ENCODE measurements at places on chromosomes 13 and 19.

DNA sequence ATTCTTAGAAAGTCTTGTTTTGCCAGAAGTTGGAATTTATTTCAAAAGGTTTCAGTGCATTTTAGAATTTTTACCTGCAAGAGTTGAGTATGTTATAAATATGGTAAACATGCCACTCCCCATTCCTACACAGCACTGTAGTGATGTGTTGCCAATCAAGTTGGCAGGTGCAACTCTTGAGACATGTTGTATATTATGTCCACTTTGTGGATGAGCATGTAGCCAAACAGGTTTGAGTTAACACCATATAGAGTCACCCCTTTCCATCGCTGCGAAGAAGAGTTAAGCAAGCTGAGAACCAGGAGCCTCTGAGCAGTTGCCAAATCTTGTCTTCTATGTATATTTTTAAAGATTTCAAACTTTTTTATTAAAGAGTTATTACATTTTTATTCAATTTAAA lies 359.8 kb downstream of the LMO7 start:
- no peak for DNase-seq

DNA sequence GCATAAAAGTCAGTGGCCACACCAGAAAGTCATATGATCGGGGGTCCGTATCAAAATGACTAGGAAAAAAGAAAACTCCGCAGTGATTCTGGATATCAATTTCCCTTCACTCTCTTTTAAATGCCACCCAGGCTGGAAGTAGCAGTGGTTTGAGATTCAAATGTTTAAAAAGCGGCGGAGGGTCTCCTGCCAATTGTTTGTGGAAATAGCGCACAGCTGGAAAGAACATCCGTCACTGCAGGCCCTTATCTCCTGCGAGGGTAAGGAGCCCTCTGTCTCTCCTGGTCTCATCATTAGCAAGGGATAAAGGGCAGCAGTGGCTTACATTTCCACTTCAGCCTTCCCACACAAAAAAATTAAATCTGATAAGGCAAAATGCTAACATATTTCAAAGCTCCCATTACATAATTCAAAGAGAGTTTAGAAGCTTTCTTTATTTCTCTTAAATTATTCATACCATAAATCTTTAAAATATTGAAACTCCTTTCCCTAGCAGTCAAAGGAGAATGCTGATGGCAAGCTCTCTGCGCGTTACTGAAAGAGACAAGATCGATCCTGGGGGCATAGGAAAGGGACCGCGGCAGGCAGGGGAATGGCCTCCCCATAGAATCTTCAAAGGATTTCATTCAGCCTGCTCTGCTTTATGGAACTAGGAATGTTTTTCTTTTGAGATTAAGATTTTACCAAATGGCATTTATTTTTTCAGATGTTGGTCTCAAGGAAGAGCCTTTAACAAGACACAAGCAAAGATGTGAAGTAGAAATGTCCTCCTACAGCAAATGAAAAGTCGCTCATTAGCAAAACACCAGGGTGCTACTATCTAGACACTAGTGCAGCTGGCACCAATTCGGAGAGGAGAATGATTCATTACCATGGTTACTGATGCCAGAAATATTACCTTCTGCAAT lies 35.0 kb downstream of the AMER2 start:
- DNase-seq = no peak

GRCh38 chr19:3656747-3657394 lies 30.3 kb upstream of the CACTIN start:
- no peak for DNase-seq

GRCh38 chr13:48126944-48127830 lies 32.3 kb upstream of the MED4 start:
- no peak for DNase-seq

GRCh38 chr13:110209950-110210603 lies 96.9 kb downstream of the COL4A1 start:
- DNase-seq = no peak

DNA sequence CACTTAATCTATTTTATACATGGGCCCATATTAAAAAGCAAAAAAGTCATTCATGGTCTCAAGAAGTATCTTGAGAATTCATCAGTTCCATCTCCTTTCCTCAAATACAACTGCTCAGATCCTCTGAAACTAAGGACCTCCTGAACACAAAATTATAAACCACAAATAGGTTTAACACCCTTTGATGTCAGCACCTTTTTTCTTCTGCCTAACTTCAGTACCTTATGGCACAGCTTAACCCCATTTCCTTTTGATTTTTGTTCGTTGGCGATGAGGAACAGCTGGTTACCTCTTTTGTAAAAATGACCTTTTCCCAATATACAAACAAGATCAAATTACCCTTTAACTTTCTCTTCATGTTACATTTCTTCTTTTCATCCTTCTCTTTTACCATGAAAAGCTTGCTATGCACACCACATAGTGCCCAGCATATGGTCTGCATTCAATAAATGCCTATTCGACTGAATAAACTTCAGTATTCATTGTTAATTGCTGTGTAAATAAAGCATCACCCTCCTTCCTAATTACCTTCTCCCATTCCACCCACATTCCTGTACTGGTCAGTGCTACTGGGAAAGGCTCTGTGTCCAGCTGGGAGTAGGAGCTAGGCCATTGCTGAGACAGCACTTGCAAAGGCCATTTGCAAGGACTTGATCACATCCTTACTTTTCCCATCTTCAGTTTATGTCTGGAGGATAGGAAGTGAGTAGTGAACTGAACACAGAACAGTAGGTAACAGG lies 317.9 kb downstream of the SHISA2 start:
- DNase-seq = no peak

DNA sequence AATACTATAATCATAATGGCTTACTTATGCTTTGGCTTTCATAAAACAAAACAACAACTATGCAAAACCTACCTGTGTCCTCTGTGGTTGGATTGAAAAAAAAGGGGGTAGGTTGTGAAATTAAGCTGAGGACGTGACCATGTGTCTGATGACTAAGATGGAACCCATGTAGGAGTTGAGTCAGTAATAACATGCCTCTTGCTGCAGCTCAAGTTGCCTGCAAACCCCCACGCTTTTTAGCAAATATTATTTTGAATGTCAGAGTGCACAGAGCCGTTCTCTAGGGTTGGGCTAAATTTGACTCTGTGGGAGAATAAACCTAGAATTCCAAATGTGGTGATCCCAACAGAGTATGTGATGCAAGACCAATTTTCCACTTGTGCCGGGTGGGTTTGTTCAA lies 209.3 kb downstream of the KCNRG start:
- DNase-seq = no peak

DNA sequence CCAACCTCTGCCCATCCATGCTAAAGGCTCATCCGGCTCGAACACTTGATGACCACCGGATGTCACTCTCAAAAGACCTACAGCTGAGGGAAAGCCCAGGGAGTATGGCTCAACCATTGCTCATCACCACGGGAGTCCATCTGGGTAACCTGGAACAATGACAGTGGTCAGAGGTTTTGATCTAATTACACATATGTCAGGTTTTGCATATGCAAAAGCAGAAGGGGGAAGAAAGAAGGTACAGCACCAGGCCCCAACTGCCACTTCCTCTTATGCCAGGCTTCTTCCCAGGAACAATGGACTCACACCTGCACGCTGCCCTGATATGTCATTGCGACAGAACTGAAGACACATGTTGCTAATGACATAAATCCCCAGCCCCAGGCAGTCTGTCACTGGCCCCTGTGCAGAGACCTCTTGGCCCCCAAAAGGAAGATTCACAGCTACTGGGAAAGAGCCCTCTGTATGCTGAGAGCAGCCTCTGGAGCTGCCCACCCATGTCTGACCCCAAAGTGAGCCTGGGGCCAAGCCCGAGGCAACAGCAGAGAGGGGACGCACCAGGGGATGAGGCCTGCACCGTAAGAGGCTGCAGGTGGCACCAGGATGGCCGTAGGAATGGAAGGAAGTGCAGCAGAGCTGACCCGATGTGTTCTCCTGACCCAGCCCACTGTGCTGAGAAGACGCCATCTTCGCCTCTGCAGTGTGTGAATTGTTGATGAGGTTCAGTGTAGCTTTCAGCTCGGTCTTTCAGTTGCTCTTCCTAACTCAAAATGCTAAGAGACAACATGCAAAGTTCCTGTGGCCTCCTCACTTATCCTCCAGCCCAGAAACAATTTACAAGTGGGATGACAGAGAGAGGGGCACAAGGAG lies 26.3 kb downstream of the EPS15L1 start:
- DNase-seq = no peak

GRCh38 chr19:10899151-10899653 lies 27.8 kb downstream of the CARM1 start:
- DNase-seq = no peak

GRCh38 chr19:51119101-51119500 lies 5.6 kb upstream of the SIGLEC9 start:
- DNase-seq = no peak

- DNase-seq = no peak
These were observed 2.5 kb upstream of the NR2F6 start for GRCh38 chr19:17248011-17248776.
